ENCODE measurements at places on chromosomes 6 and 20.

DNA sequence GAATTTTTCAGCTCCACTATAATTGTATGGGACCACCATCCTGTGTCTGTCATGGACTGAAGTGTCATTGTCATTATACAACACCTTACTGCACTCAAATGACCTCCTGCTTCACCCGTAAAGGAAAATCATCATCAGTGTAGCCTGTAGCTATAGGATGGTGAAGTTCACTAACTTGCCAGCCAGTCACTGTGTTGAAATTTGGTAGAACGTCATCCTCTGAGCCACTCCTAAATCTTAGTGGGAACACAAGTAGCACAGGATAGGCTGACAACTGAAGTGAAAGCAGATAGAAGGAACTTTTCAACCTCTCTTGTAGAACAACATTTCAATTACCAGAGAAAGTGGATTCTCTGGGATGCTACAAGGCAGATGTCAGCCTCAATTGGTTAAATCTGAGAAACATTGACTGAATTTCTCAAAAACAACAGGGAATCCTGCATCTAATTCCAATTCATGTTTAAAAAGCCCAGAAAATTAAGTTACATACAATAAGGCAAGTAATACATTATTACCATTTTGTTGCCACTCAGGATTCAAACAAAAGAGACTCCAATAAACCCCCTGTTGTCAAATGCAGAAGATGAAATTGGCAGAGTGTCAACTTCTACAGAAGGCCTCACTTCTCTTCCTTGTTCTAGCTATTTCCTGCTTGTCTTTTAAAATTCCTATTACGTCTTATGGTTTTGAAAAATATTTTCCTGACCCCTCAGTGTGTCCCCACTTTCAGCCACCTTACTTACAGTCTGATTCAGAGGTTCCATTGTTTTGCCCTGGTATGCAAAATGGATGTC is 647.9 kb upstream of the AGPAT4 start:
- no peak for DNase-seq

- DNase-seq: no peak
Measured at GRCh38 chr20:33490023-33490933, at the start of gene CBFA2T2. TSS of gene CBFA2T2 (plus strand) at chr20:33490096. CDS start at chr20:33490268, 172 bp downstream.

GRCh38 chr6:137823826-137824555 is 43.1 kb upstream of the TNFAIP3 start:
- peak; percentile 9 for DNase-seq

GRCh38 chr20:37160683-37161082 is 18.4 kb upstream of the RPN2 start:
- no peak for DNase-seq

GRCh38 chr20:49482621-49483017 is at the start of gene KCNB1:
TSS of gene KCNB1 (minus strand) at chr20:49482668. CDS start at chr20:49482480, 188 bp downstream.
- DNase-seq: no peak

DNA sequence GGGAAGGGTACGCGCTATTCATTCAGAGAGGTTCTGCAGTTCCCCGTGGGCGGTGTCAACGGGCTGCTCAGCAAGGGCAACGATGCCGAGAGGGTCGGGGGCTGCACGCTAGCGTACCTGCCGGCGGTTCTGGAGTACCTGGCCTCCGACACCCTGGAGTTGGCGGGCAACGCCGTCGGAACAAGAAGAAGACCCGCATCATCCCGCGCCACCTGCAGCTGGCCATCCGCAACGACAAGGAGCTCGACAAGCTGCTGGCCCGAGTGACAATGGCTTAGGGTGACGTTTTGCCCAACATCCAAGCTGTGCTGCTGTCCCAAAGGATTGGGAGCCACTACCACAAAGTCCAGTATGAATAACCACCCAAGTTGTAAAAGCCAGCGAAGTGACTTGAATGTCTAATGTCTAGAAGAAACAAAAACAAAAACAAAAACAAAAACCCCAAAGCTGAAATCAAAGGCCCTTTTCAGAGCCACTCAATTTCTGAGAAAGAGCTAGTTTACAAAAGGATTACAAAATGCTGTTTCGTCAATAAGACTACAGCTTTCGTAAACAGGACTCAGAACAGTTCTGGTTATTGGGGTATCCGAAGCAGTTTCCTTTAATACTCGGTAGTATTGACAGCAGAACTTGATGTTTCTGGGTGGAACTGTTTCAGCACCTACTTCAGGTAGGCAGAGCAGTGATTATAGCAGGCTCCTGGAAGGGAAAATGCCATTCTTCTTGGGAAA is 21.9 kb upstream of the SLC17A4 start:
- no peak for DNase-seq

DNA sequence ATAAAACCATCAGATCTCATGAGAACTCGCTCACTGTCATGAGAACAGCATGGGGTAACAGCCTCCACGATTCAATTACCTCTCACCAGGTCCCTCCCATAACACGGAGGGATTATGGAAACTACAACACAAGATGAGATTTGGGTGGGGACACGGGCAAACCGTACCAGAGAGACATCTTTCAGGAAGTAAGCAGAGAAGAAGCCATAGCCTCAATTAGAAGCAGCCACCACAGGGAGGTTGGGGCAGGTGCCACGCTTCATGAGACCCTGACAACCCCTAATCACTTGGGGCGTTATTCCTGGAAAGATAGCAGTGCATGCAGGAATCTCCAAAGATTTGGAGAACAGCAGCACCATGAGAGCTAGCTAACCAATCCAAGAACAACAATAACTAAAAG is 52.9 kb upstream of the SIRPG start:
- no peak for DNase-seq

DNA sequence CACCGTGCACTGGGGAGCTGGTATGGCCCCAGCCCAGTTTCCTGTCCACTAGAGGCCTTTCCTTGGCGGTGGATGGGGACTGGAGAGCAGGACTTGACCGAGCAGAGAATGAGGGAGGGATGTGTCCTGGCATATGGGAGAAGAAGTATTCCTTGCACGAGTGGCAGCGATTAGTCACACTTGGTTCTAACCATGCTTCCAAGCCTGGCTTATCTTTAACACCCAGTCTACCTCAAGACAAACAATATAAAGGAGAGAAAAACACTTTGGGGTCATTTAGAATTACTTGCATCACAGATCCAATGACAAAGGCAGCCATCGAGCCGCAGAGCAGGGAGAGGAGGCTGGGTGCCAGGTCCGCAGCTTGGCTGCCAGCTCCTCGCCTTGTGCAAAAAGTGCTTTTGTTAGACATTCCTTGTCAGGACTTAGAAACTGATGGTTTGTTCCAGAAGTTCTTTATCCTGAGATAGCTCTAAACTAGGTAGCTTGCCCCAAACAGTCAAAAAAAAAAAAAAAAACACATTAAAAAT is 214.9 kb upstream of the GMDS start:
- no peak for DNase-seq

GRCh38 chr6:43845646-43846045 is 75.6 kb downstream of the VEGFA start:
- no peak for DNase-seq

- DNase-seq: no peak
Measured at GRCh38 chr6:73556836-73557235, 36.0 kb upstream of the EEF1A1 start.

DNA sequence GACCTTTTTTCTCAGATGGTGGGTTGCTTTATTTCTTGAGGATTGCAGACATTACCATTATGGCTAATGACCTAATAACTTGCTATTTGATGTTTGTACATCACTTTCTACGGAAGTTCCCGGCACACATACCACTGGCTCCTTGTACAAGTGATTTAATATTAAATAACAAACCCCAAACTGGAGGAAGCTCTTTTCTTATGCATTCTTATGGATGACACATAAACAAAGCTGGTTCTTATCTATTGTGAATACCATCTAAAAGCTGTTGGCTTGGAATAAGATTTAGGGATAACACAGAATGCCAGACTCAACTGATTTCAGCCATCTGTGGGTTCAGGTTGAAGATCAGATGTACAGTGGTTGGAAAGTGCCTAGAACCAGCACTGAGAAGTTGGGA is 272.6 kb downstream of the TSHZ2 start:
- no peak for DNase-seq

DNA sequence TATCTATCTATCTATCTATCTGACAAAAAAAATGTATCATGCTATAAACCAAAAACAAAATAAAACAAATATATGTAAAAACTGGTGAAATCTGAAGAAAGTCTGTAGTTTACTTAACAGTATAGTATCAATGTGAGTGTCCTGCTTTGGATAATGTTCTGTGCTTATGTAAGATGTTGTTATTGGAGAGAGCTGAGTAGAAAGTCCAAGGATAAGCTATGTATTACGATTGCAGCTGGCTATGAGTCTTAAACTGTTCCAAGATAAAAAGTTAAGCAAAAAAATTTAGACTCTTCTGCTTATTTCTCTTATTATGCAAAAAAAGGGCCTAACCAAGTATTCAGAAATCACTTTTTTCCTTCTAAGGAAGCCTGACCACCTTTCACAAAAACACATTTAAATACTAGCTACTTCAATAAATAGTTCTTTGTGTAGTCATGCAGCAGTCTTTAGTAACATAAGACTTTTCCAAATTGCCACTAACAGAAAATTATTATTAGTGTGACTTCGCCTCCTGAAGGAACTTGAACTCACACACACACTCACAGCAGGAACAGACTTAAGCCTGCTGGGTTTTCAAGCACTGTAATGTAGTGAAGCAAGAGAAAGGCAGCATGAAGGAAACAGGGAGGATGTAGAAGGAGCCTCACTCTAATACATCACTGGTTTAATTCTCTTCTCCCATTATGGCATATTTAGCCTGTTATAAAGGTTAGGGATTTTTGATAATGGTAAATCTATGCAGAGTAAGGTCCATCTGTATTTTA is 265.8 kb upstream of the GJE1 start:
- DNase-seq: no peak

GRCh38 chr6:12196326-12196936 is 93.7 kb upstream of the EDN1 start:
- peak; percentile 35 for DNase-seq

DNA sequence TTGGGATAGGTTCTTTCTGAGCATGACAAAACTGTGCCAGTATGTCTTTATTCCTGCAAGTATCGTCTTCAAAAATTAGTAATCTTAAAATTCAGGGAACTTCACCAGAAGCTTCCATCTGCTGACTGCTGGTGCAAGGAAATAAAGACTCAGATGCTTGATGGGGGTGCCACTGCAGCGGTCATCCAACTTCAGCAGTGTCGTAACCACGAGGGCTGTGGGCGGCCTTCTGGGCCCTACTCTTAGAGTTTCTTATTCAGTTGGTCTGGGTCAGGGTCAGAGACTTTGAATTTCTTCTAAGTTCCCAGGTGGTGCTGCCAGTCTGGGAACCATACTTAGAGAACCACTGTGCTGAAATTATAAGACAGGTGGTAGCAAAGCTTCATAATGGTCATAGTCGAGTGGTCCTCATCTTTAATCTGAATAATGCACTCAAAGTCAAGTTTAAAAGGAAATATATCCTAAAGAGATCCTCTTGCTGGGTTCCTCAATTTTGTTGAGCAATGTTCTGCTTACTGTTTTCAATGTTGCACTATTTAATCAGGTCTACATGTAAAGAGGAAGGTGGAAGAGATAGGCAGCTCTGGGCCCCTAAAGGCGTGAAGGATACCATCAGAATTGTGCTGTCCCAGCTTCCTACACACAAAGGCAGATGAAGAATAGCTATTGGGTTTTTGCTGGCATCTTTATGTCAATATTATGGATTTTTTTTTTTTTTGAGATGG is 165.4 kb upstream of the GMDS start:
- no peak for DNase-seq

- DNase-seq: no peak
Measured at GRCh38 chr20:2524709-2525506, 11.5 kb upstream of the TMC2 start.

- DNase-seq: no peak
Measured at GRCh38 chr6:79895382-79896074, 51.8 kb downstream of the ELOVL4 start.

DNA sequence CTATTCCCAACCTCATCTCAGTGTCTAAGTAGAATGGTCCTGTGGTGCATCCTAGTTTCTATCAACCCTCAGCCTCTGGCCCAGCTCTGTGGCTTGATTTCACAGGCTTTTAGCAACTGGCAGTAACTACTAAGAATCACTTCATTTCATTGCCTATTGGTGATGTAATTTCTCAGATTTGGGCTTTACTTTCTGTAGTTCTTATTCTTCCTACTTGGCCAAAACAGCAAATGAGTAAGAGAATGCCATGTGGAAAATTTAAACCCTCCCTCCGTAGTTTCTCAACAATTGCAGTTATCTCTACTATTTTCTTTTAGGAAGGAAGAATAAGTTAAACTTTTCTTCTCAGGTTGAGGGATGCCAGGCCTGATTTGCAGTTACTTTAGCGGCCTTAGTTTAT is 387.3 kb downstream of the CDKAL1 start:
- DNase-seq: no peak

DNA sequence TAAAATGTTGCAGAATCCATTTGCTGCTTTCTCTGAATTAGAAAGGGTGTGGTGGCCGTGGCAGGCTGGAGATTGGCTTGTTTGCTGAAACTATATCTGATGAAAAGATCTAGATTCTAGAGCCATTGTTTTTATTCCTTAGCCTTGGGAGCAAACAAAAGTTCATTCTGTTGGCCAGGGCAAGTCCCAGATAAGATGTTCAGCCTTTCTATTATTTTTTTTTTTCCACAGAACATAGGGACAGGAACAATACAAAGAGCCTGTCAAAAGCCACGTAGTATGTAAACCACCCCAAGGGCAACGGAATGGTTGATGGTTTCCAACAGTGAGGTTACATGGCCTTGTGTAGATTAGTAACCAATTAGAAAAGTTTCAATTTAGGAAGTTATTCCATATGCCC is 119.9 kb upstream of the SLC22A16 start:
- no peak for DNase-seq

DNA sequence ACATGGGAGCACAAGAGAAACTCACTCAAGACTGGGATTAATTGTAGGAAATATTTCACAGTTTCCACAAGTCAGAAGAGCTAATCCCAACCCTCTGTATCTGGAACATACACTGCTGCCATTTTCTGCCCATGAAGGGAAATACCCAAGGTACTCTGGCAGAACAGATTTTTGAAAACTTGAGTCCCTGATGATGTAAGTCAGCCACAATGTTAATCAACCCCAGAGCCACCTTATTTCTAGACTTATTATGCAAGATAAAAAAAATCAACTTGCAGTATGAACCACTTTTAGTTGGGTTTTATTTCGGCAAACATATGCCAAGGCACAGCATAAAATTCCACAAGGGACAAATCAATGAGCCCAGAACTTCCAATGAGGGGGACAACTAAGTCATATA is 141.5 kb downstream of the LY86 start:
- no peak for DNase-seq

DNA sequence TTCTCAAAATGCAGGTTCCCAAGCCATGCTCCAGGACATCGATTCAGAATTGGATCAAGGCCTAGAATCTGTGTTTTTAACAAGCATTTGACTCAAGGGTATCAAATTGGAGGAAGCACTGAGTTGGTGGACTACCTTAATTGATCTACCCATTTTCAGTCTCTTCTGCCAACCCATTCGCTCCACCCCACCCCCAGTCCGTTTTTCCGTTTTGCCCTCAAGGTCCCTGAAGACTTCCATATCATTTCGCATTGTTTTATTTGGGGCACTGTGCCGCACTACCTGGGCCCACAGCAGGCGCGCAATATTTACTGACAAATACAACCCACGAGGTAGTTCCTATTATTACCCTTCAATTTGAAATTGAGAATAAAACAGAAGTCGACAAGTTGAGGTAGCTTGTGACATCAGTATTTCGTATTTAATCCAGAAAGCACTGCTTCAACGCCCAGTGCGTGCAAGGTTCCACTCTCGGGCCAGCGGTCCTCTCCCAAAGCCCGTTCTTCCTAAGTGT is 557 bp upstream of the DHX35 start:
- no peak for DNase-seq
